Glutamatergic neuron (in vitro differentiated cells): ENCODE measurements at places on chromosomes 13 and 19.

DNA sequence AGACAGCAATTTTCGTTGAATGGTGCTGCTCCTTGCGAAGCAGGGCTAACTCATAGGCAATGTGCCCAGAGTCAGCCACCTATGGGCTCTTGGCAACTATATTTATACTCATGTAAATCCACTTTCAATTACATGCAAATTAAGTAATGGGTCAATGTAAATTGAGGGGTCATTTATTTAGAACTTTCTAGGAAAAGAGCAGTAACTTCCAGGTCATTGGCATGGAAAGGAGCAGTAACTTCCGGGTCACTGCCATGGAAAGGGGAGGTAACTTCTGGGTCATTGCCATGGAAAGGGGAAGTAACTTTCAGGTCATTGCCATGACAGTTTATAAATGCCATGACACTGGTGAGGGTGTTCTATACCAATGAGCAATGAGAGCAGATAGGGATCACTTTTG, 11.6 kb downstream of the KLK4 start:
- H3K4me1 ChIP-seq = no peaks in the 10 kb centered on the region
- DNase-seq = no peak
- H3K4me3 ChIP-seq = no peak overlapping the region

GRCh38 chr19:5166262-5166661, 174.3 kb downstream of the PTPRS start:
- H3K36me3 ChIP-seq = peaks cover 11% of the 10 kb centered on the region
- DNase-seq = no peak
- peaks cover 7% of the 10 kb centered on the region for H3K27me3 ChIP-seq
- no peak overlapping the region for H3K4me3 ChIP-seq
- H3K4me1 ChIP-seq = peaks cover 16% of the 10 kb centered on the region

- H3K27me3 ChIP-seq = no peaks in the 10 kb centered on the region
- no peaks in the 10 kb centered on the region for H3K4me1 ChIP-seq
- no peaks in the 10 kb centered on the region for H3K36me3 ChIP-seq
- DNase-seq = no peak
- H3K4me3 ChIP-seq = no peak overlapping the region
Measured at GRCh38 chr13:95020298-95020987, 280.8 kb downstream of the ABCC4 start.

GRCh38 chr13:70580825-70581224, 472.6 kb upstream of the KLHL1 start:
- H3K36me3 ChIP-seq = no peaks in the 10 kb centered on the region
- no peak overlapping the region for H3K4me3 ChIP-seq
- DNase-seq = no peak
- peaks cover 8% of the 10 kb centered on the region for H3K4me1 ChIP-seq
- no peak overlapping the region for H3K27ac ChIP-seq

GRCh38 chr13:107712145-107712860, 503.0 kb downstream of the LIG4 start:
- H3K27ac ChIP-seq = no peak overlapping the region
- H3K4me3 ChIP-seq = no peak overlapping the region
- no peak for DNase-seq
- H3K36me3 ChIP-seq = no peaks in the 10 kb centered on the region
- H3K27me3 ChIP-seq = peaks cover 4% of the 10 kb centered on the region

- H3K27ac ChIP-seq = peak overlapping the region; percentile 91
- peak overlapping the region; percentile 71 for H3K4me3 ChIP-seq
- H3K36me3 ChIP-seq = no peaks in the 10 kb centered on the region
- no peak for DNase-seq
- H3K27me3 ChIP-seq = peaks cover 7% of the 10 kb centered on the region
Measured at GRCh38 chr19:40273469-40274360, 11.4 kb downstream of the AKT2 start.

DNA sequence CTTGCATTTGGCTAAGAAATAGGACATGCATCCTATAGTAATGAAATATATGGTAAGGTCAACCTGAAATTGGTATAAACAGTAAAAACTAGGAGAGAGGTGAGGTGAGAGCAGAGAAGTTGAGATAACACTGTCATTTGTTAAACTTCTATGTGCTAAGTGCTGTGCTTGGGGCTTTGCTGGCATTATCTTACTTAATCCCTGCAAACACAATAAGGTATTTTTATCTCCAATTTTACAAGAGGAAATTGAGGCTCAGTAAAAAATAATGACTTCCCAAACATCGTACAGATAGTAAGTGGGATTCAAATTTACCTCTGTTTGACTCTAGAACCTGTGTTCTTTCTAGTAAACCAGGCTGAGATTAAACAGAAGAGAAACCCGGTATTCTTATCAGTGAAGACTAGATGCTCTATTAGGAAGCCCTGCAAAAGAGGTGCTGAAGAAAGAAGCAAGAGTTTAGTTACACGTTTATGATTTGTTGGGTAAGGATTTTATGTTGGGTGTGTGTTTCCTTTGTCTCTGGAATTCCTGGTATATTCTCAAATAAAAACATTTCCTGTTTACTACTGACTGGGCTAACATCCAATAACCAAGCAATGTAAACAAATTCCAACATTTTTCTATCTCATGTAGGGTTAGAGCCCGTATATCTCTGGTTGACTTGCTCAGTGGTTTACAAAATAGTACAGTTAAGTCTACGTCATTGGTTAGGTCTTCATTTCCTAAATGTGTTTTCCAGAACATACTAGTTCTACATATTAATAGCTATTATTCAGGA, 137.3 kb upstream of the FNDC3A start:
- no peak for DNase-seq
- H3K4me1 ChIP-seq = peaks cover 10% of the 10 kb centered on the region
- H3K4me3 ChIP-seq = no peak overlapping the region
- no peaks in the 10 kb centered on the region for H3K27me3 ChIP-seq
- H3K27ac ChIP-seq = no peak overlapping the region

- H3K27ac ChIP-seq = no peak overlapping the region
- no peaks in the 10 kb centered on the region for H3K27me3 ChIP-seq
- no peaks in the 10 kb centered on the region for H3K4me1 ChIP-seq
- H3K4me3 ChIP-seq = no peak overlapping the region
- H3K36me3 ChIP-seq = no peaks in the 10 kb centered on the region
Measured at GRCh38 chr13:92221916-92222315, 823.5 kb downstream of the GPC5 start.

GRCh38 chr13:49140910-49141611, 79.1 kb upstream of the MLNR start:
- H3K27me3 ChIP-seq = no peaks in the 10 kb centered on the region
- H3K36me3 ChIP-seq = no peaks in the 10 kb centered on the region
- no peaks in the 10 kb centered on the region for H3K4me1 ChIP-seq
- no peak for DNase-seq

GRCh38 chr19:10019246-10019645, 6.0 kb downstream of the RDH8 start:
- no peaks in the 10 kb centered on the region for H3K36me3 ChIP-seq
- DNase-seq = no peak
- H3K27ac ChIP-seq = no peak overlapping the region
- no peak overlapping the region for H3K4me3 ChIP-seq
- H3K27me3 ChIP-seq = peaks cover 6% of the 10 kb centered on the region

DNA sequence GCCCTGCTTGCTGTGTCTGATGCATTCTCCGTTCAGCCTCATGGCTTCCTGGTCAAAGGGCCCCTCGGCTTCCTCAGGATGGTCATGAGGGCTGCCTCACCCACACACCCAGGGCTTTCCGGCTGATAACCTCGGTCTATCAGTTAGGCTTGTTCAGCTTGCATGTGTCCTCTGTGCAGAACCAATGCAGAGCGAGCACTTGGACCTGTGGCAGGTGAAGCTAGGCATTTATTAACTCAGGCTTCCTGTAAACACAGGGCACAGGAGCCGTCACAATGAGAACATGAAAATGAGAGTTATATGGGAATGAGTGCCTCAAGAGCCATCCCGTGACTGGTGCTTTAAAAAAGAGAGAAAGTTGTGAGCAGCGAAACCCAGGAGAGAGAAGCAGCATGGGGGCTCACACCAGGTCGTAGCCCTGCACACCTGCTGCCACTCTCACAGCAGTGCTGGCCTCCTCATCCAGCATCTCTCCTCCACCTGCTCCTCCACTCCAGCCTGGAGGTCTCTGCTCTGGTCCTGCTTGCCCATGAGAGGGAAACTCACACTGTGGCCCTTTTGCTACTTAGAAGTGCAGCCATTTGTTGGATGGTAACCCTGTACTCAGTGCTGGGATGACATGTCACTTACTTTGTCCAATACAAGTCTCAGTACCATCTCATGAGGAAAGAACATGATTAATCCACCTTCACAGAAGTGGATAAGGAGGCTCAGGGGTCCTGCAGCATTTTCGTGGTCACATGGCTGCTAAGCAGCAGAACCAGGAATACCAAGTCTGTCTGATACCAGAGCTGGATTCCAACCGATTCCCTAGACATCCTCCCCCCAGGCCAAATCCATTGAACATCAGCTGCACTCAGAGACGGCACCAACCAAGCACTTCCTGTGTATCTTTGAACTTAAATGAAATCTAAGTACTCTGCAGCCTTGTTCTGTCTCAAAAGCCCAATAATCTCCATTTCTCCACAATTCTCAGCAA, 50.5 kb upstream of the IRS2 start:
- H3K4me3 ChIP-seq = no peak overlapping the region
- H3K36me3 ChIP-seq = peaks cover 2% of the 10 kb centered on the region
- H3K27me3 ChIP-seq = peaks cover 2% of the 10 kb centered on the region

DNA sequence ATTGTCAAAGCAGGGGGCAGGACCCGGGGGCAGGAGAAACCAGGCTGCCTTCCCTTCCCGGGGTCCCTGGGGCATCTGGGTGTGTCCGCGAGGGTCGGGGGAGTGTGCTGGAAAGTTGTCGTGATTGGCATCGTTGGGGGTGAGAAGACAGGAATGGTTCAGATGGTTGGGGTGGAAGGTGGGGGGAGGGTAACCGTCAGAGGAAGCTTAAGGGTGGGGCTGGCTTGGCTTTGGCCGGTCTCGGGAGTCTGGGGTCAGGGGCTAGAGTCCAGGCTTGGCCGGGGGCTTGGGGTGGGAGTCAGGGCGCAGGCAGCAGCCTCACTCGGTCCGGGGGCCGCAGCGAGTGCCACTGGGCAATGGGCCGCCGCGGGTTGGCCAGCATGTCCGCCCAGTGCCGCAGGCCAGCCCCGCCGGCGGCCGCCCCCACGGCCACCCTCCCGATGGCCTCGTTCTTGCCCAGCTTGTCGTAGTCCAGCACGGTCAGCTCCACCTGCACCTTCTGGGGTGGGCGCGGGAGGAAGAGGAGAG, 6.8 kb upstream of the DNAAF3 start:
- DNase-seq = peak; percentile 34
- H3K27me3 ChIP-seq = peaks cover 25% of the 10 kb centered on the region
- H3K4me1 ChIP-seq = peaks cover 8% of the 10 kb centered on the region
- H3K27ac ChIP-seq = no peak overlapping the region
- no peaks in the 10 kb centered on the region for H3K36me3 ChIP-seq

DNA sequence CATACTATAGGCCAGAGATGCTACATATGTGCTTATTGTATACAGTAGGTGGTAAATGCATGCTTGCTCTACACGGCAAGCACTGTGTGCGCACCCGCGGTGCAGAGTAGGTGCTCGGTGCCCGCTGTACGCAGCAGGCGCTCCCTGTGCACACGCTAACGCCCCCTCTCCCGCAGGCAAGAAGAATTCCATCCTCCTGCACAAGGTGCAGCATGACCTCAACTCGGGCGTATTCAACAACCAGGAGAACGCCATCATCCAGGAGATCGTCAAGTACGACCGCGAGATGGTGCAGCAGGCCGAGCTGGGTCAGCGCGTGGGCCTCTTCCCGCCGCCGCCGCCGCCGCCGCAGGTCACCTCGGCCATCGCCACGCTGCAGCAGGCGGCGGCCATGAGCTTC, 17.7 kb downstream of the POLRMT start:
- H3K36me3 ChIP-seq = no peaks in the 10 kb centered on the region
- no peak for DNase-seq

- no peak overlapping the region for H3K4me3 ChIP-seq
- peaks cover 4% of the 10 kb centered on the region for H3K27me3 ChIP-seq
- no peaks in the 10 kb centered on the region for H3K36me3 ChIP-seq
Measured at GRCh38 chr13:20151016-20151415, 9.8 kb downstream of the GJA3 start.

DNA sequence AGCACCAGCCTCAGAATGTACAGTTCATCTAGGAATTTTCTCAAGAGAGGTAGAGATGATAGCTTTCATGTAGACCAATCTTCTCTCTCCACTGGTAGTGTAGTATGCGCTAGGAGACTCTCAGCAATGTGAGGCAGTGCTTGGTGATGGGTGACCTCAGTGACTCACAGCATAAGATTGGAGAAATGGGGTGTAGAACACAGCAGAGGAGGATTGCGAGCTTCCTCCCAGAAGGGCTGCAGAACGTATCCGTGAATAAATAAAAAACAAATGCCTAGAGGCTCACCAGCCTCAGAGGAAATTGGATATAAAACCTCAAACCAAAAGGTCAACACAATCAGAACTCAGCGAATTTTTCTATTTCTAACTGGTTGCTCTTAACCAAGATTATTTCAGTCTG, 182.9 kb upstream of the RXFP2 start:
- no peaks in the 10 kb centered on the region for H3K27me3 ChIP-seq
- H3K4me3 ChIP-seq = no peak overlapping the region
- DNase-seq = no peak
- no peaks in the 10 kb centered on the region for H3K36me3 ChIP-seq

GRCh38 chr13:30346153-30346788, 38.9 kb upstream of the KATNAL1 start:
- DNase-seq = no peak
- peaks cover 10% of the 10 kb centered on the region for H3K4me1 ChIP-seq
- no peaks in the 10 kb centered on the region for H3K27me3 ChIP-seq

GRCh38 chr13:61258185-61258584, 157.5 kb downstream of the PCDH20 start:
- H3K27ac ChIP-seq = no peak overlapping the region
- H3K4me3 ChIP-seq = no peak overlapping the region
- DNase-seq = no peak
- H3K27me3 ChIP-seq = no peaks in the 10 kb centered on the region
- no peaks in the 10 kb centered on the region for H3K4me1 ChIP-seq

DNA sequence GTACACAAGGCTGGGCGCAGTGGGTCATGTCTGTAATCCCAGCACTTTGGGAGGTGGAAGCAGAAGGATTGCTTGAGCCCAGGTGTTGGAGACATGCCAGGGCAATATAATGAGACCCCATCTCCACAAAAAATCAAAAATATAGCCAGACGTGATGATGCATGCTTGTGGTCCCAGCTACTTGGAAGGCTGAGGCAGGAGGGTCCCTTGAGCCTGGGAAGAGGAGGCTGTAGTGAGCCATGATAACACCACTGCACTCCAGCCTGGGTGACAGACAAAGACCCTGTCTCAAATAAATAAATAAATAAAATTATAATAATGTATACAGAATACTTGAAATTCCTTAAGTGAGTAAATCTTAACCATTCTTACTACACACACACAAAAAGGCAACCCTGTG, 127.7 kb downstream of the SPRY2 start:
- H3K27ac ChIP-seq = no peak overlapping the region
- no peak for DNase-seq
- peaks cover 13% of the 10 kb centered on the region for H3K4me1 ChIP-seq
- no peaks in the 10 kb centered on the region for H3K36me3 ChIP-seq

GRCh38 chr19:10681658-10682057, 19.6 kb upstream of the QTRT1 start:
- no peak for DNase-seq
- H3K4me1 ChIP-seq = no peaks in the 10 kb centered on the region
- H3K4me3 ChIP-seq = no peak overlapping the region
- peak overlapping the region; percentile 62 for H3K27ac ChIP-seq

- peaks cover 3% of the 10 kb centered on the region for H3K27me3 ChIP-seq
- no peaks in the 10 kb centered on the region for H3K4me1 ChIP-seq
- no peak overlapping the region for H3K27ac ChIP-seq
- no peaks in the 10 kb centered on the region for H3K36me3 ChIP-seq
Measured at GRCh38 chr19:41783612-41784011, 12.8 kb upstream of the CEACAM3 start.
